ENCODE measurements at places on chromosomes 7 and 10. TPM values are rescaled to one million over a fixed set of nuclear protein-coding genes. Genes with fewer than 3 reads are reported as not detected.

Gene TCERG1L
- total RNA-seq: not detected

Gene GDF10
- total RNA-seq: not detected

Gene PLA2G12B
- not detected for total RNA-seq

Gene ACTL6B
- not detected for total RNA-seq

Gene MXI1
- total RNA-seq: 16.4 TPM

Gene GARS1
- 270 TPM for total RNA-seq

Gene TFAM
- total RNA-seq: 163 TPM

Gene LAMB4
- total RNA-seq: not detected

Gene ERV3-1
- total RNA-seq: 15.7 TPM

Gene SFXN2
- total RNA-seq: 20.6 TPM
